RWPE2 (cell line): ENCODE measurements at places on chromosomes 7 and 10.
A peak's percentile ranks its signal among the peaks of the same experiment; 100 is the strongest.

GRCh38 chr7:147885869-147886268 lies 704.7 kb upstream of the C7orf33 start:
- no peak overlapping the region for H3K4me3 ChIP-seq
- H3K27me3 ChIP-seq: no peaks in the 10 kb centered on the region
- H3K4me1 ChIP-seq: no peaks in the 10 kb centered on the region
- no peak for DNase-seq
- no peak overlapping the region for H3K27ac ChIP-seq

- DNase-seq: no peak
- peak overlapping the region; percentile 47 for H3K27ac ChIP-seq
- no peak overlapping the region for H3K4me3 ChIP-seq
- H3K4me1 ChIP-seq: peaks cover 27% of the 10 kb centered on the region
Measured at GRCh38 chr7:116340943-116341907, 130.9 kb downstream of the TES start.

- no peaks in the 10 kb centered on the region for H3K27me3 ChIP-seq
- H3K4me3 ChIP-seq: no peak overlapping the region
- no peak overlapping the region for H3K27ac ChIP-seq
- peaks cover 11% of the 10 kb centered on the region for H3K36me3 ChIP-seq
- peaks cover 4% of the 10 kb centered on the region for H3K4me1 ChIP-seq
- DNase-seq: no peak
Measured at GRCh38 chr10:87541114-87541513, 36.4 kb downstream of the MINPP1 start.

- no peak for DNase-seq
- H3K4me3 ChIP-seq: no peak overlapping the region
- H3K36me3 ChIP-seq: no peaks in the 10 kb centered on the region
- no peaks in the 10 kb centered on the region for H3K27me3 ChIP-seq
Measured at GRCh38 chr10:8352171-8353075, 297.9 kb downstream of the GATA3 start.
